GM12878 (cell line): ENCODE measurements at places on chromosomes 7 and 10. TPM values are rescaled to one million over a fixed set of nuclear protein-coding genes. Genes with fewer than 3 reads are reported as not detected.

- no peak overlapping the region for H3K27ac ChIP-seq
- no peaks in the 10 kb centered on the region for H3K4me1 ChIP-seq
- no peak overlapping the region for H3K4me3 ChIP-seq
- DNase-seq, result no peak
- H3K36me3 ChIP-seq, result no peaks in the 10 kb centered on the region
These were observed 100.1 kb upstream of the UNC5B start for GRCh38 chr10:71112138-71112785.

GRCh38 chr10:130061760-130062159, 48.9 kb downstream of the C10orf143 start:
- H3K27ac ChIP-seq, result no peak overlapping the region

EPO gene
- not detected in 2 replicates for polyA plus RNA-seq

DNA sequence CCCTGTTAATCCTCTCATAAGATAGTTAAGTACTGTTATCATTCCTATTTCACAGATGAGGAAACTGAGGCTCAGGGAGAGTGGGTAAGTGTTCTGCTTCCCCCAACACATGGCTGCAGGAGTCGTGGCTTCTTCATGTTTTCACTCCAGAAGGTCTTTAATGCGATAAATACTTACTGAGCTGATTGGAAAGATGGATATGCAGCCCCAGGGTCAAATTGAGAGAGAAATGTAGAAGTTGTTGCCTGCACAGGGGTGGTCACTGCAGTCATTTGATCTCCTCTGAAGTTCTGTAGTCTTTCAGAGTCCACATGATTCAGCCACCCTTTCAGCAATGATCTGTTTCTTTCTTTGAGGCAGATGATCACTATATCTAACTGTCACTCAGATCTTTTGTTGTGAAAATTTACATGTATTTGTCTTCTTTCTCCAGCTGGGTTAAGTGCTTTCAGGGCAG, 29.3 kb downstream of the CRCP start:
- H3K27ac ChIP-seq, result no peak overlapping the region
- H3K36me3 ChIP-seq, result peaks cover 14% of the 10 kb centered on the region
- no peak for DNase-seq
- H3K27me3 ChIP-seq, result no peaks in the 10 kb centered on the region
- H3K4me1 ChIP-seq, result 0 out of 2 replicates have a peak, but pooled peaks cover 3% of the 10 kb centered on the region

DNA sequence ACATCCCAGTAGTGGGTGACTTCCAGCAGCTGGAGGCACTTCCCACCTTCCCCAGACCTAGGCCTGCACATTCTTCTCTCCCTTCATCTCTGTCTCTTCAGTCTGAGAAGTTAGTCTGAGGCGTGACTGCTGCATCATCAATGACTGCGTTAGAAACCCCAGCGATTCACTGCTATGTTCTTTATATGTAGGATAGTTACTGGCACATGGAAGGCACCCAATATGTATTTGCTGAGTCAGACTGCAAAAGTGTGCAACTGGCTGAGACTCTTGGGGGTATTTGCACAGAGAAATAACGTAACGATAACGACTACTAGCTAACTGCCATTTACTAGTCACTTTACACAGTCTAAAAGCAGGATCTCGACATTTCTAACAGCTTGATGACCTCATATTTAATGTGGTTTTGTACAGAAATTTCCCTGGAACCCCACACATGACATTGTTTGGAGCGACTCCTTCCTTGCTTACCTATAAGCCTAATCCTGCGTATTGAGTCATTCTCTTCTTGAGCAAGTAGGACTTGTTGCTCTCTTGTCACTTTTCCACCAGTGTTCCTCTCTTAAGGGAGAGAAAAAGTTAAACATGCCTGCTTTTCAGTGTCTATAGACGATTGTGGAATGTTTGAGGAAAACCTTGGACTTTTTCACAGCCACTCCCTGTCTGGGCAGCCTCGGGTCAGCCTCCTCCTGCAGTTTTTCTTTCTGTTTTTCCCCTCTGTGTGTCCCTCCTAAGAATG, 45.5 kb downstream of the THNSL1 start:
- no peaks in the 10 kb centered on the region for H3K4me1 ChIP-seq
- DNase-seq, result no peak
- no peak overlapping the region for H3K4me3 ChIP-seq
- no peak overlapping the region for H3K27ac ChIP-seq
- H3K27me3 ChIP-seq, result no peaks in the 10 kb centered on the region
- H3K36me3 ChIP-seq, result no peaks in the 10 kb centered on the region

- H3K4me1 ChIP-seq, result no peaks in the 10 kb centered on the region
- no peaks in the 10 kb centered on the region for H3K27me3 ChIP-seq
- no peaks in the 10 kb centered on the region for H3K36me3 ChIP-seq
- no peak for DNase-seq
These were observed 180.3 kb downstream of the SH2D4B start for GRCh38 chr10:80718024-80718423.

DNA sequence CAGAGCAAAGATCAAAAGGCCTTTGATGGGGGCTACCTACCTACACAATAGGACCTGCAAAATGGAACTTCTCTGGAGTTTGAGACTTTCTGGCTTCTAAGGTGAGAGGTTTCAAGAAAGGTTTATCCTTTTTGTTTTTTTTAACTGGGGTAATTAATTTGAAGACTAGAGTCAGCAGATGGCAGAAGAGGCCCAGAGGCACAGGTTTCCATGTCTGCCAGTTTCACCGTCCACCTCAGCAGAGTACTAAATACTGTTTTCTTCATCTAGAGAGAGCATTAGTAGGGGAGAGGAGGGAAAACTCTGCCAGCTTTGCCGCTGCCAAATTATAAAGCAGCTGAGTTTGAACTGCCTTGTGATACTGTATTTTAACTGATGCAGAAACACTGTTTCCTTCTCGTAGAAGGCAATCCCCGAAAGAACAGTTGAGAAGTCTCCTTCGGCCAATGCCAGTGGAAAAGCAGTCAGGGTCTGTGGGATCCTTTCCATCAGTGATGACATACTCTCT, 138.7 kb downstream of the SLC25A13 start:
- no peaks in the 10 kb centered on the region for H3K4me1 ChIP-seq
- H3K36me3 ChIP-seq, result peaks cover 10% of the 10 kb centered on the region
- H3K27ac ChIP-seq, result no peak overlapping the region
- no peak overlapping the region for H3K4me3 ChIP-seq

ST7 gene
- 52.1 and 56.7 TPM in 2 replicates for polyA plus RNA-seq

METTL27 gene
- 2.4 and 3.3 TPM in 2 replicates for polyA plus RNA-seq

DNA sequence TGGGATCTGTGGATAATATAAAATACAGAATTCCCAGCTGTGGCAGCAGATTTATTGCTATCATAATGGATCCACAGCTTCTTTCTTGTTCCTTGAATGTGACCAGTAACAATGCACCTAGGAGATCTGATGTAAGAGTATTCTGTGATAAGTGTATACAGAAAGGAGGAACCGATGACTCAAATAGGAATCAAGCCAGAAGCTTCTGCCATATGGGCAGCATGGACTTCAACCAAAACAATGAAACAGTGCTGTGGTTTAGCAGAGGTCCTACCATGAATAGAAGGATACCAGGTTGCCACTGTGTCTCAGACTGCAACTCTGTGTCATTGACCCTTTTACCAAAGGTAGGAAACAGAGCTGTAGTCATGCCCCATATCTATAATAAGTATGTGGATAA, 81.8 kb downstream of the PTPRZ1 start:
- H3K4me1 ChIP-seq, result no peaks in the 10 kb centered on the region
- no peak overlapping the region for H3K27ac ChIP-seq
- H3K36me3 ChIP-seq, result no peaks in the 10 kb centered on the region
- no peak overlapping the region for H3K4me3 ChIP-seq
- no peak for DNase-seq

- no peaks in the 10 kb centered on the region for H3K36me3 ChIP-seq
- no peak overlapping the region for H3K4me3 ChIP-seq
- no peaks in the 10 kb centered on the region for H3K4me1 ChIP-seq
- no peak for DNase-seq
These were observed 29.8 kb downstream of the CABCOCO1 start for GRCh38 chr10:61692447-61693010.

ADRA2A gene
- not detected in 2 replicates for polyA plus RNA-seq

DNA sequence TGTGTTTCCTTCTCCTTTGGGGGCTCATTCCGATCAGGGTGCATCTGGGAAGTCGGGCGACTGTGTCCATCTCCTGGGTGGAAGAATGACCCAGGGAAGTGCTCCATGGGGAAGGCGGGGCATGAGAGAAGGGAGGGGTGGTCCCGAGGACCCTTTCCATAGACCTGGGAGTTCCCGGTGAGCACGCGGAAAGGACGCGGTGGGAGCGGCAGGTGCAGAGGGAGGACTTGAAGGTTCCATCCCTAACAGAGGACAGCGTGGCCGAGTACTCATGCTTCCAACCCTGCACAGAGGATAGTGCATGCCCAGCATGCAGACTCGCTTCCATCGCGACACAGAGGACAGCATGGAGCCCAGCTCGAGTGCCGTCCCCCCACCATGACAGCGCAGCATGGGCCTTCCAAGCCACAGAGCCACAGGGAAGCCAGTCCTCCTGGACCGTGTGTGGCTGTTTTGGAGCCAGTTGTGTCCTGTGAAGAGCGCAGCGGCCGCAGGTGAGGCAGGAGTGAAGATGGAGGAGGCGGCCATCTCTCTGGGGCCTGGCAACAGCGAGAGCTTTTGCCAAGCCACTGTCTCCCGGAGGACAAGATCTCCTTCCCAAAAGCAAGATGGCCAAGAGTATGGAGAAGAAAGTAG, 281.4 kb downstream of the DNAJB6 start:
- no peaks in the 10 kb centered on the region for H3K27me3 ChIP-seq
- no peak overlapping the region for H3K4me3 ChIP-seq
- no peak overlapping the region for H3K27ac ChIP-seq
- DNase-seq, result no peak
- H3K36me3 ChIP-seq, result no peaks in the 10 kb centered on the region
- no peaks in the 10 kb centered on the region for H3K4me1 ChIP-seq
